ENCODE measurements at places on chromosomes 4 and X. TPM values are rescaled to one million over a fixed set of nuclear protein-coding genes. Genes with fewer than 3 reads are reported as not detected.

GRCh38 chr4:101791182-101791558 is 640 bp downstream of the BANK1 start:
- no peak for DNase-seq

STS gene
- 10.8 TPM for total RNA-seq

GRCh38 chr4:23906839-23907238 is 17.0 kb upstream of the PPARGC1A start:
- DNase-seq: no peak

- DNase-seq: no peak
Measured at GRCh38 chr4:109810552-109811387, 4.8 kb upstream of the GAR1 start.

DNA sequence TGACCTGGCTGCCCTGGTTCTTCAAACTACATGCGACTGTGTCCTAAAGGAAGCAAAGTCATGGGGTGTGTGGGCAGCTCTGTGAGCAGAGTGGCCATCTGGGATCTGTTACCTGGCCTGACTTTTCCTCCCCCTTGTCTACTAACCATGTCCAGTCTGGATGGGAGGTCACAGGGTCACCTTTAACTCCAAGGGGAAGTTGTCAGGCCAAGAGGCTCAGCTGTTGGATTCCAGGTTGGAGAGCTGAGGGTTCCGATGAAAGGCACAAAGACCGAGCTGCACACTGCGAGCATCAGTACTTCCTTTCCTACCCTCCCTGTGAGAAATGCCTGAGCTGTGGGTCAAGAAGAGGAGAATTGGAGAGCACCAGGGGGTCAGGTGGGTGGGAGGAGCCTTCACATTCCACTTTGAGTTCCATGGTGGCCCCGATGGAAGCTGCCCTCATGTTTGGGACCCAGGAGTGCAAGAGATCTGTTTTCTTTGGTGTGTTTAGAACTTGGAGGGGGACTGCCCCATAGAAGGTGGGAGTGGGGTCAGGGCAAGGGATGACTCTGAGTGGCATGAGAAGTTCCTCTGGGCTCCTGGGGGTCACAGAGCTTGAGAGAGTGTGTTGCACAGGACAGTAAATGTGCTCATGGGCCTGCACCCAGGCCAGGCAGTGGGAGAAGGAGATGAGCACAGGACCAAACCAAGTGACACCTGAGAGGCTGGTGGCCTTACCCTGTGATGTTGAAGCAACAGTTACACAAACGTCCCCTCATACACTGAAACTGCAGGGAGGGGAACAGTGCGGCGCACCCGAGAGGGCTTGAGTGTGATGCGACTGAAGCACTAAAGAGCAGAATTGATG is 36.2 kb downstream of the RGS12 start:
- DNase-seq: peak; percentile 3

All from breast epithelium (tissue), 4 donors.